ENCODE measurements at places on chromosomes 3 and 15. TPM values are rescaled to one million over a fixed set of nuclear protein-coding genes. Genes with fewer than 3 reads are reported as not detected.

RAD18 gene
- total RNA-seq: 5.6 TPM

HTR3E gene
- total RNA-seq: not detected

FOXB1 gene
- not detected for total RNA-seq

DNA sequence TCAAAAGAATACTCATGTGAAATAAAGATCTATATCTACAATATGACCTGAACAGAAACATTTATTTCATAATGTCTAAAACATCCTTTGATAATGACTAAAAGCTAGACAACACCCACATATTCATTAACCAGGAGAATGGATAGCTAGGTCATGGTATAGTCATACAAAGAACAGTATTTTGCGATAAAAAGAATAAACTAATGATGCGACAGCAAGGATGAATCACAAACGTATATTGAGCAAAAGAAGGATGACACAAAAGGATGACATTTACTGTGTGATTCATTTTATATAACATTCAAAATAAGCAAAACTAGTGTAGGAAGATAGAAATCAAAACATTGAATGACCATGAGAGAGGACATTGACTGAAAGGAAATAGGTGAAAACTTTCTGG lies 1233.1 kb downstream of the OTOL1 start:
- peak; percentile 27 for DNase-seq

DNA sequence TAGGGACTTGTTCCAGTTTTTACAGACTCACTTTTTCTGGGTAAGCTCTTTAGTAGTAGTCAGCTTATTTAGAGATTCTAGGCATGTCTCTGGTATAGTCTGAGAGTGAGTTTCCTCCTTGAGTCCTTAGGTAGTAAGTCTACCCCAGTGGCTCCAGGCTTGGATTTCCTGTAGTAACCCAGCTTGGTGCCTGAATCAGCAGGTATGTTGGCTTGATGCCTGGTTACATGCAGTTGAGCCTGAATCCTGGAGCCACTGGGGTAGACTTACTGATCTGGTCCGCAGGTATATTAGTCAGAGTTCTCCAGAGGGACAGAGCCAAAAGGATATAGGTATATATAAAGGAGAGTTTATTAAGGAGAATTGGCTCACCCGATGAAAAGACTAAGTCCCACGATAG lies 85.8 kb upstream of the RBMS3 start:
- peak; percentile 77 for DNase-seq

DNA sequence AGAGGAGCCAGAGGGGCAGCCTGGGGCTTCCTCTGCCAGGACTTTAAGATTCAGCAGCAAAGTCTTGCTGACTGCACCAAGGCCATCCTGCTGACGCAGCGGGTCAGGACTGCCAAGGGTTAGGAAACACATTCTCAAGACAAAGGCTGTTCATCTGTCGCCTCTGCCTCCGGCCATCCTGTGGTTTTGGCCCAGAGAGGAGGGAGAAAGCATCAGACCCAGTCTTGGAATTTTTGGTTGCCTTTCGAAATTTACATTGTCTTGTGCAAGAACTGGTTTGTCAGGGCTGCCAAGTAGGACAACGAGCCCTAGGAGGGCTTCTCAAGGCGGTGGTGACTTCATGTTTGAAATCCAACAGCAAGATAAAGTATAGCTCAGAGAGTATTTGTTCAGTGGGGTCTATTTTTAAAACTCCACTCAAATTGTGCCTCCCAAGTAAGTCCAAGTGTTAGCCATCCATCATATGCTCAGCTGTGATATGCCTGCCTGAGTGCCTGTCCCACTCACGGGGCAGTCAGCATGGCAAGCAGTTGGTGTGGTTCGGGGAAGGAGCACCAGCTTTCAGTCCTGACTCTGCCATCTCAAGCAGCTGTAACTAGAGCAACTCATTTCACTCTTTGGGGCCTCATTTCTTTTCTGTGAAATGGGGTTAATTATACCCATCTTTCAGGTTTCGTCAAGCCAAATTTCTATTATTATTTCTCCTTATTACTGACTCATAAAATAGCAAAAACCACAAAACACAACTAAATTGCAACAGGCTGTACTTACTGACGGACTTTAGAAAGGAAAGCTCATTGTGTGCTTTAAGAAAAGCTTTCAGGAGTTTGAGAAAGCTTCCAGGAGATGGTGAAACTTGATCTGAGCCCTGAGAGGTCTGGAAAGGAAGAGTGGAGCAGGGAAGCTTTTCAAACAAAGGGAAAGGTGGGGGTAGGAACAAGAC lies 42.4 kb upstream of the RHO start:
- DNase-seq: peak; percentile 95

DNA sequence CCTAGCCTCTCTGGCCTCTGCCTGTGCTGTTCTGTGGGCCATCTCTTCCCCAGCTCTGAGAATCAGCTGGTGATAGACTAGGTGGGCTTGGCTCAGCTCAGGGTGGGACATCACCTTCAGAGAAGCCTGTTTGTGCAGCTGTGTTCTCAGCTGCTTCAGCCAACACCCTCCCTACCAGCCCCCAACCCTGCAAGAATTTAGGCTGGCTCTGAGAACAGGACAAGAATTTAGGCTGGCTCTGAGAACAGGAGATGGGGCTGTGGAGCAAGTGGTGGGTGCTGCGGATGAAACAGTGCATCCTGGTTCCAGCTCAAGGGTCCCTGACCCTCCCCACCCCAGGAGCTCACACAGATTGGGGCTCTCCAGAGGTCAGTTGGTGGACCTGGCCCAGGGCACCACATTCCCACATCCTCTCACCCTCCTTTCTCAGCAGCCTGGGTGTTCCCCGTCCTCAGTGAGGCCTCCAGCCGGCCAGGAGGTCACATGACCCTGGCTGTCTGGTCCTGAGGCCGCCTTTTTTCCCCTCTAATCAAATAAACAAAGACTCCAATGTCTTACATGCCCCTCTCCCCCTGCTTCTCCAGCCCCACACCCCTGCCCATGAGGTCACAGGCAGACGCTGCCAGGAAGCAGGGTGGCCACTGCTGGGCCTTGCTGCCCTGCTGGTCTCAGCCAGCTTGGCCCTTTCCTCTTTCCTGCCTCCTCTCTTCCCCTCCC lies 14.9 kb downstream of the PLEKHO2 start:
- DNase-seq: peak; percentile 72

DNA sequence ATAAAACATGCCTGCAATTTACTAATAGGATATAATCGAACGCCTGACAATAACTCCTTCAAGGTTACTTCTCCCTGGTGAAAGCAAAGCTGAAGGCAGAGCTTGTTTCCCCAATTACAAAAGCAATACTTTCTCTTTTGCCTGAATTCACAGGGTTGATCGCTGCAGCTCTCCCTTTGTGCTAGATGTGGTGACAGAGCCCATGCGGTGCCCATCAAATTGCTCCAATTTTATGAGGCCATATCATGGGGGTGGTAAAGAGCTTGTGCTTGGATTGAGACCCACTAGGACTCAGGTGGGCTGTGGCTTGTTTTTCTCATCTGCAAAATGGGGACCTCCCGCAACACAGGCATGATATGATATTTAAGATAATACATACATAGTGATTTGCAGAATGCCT lies 143.4 kb downstream of the GREM1 start:
- DNase-seq: no peak

DNA sequence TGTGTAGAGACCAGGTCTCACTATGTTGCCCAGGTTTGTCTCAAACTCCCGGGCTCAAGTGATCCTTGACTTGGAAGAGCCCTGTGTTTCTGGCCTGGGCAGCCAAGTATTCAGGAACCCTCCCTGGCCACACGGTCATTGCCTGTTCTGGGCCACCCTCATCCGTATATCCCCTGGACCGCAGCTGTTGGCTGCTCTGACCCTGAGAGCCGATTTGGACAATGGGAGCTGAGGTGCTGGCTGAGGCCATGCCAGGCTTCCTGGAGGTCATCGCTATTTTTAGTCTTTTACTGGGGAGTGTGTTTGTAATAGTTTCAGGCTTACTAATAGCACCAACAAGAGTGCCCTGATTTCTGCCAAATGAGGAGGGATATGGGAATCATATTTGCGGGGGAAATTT lies 60.7 kb downstream of the ADAMTS7 start:
- DNase-seq: peak; percentile 12

DNA sequence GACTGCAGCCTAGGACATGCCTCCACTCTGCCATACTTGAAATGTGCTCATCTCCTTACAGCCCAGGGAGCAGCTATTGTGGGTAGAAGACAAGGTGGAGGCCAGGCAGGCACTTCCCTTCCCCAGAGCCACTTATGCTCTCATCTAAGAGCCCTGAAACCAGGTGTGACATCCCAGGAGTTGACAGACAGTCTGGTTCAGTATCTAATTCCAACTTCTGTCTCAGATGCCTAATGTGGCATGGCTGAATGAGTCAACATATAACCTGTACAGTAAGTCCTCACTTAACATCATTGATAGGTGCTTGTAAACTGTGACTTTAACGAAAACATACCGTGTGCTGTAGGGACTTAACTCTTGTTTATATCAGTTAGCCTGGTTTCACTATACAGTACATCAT lies 1.2 kb upstream of the CAPN3 start:
- DNase-seq: no peak

Data from fibroblast of lung (primary cell).